Endodermal cell (in vitro differentiated cells): ENCODE measurements at places on chromosomes 5 and 9.

GRCh38 chr9:103323699-103324098 lies 328.6 kb downstream of the CYLC2 start:
- DNase-seq = no peak

DNA sequence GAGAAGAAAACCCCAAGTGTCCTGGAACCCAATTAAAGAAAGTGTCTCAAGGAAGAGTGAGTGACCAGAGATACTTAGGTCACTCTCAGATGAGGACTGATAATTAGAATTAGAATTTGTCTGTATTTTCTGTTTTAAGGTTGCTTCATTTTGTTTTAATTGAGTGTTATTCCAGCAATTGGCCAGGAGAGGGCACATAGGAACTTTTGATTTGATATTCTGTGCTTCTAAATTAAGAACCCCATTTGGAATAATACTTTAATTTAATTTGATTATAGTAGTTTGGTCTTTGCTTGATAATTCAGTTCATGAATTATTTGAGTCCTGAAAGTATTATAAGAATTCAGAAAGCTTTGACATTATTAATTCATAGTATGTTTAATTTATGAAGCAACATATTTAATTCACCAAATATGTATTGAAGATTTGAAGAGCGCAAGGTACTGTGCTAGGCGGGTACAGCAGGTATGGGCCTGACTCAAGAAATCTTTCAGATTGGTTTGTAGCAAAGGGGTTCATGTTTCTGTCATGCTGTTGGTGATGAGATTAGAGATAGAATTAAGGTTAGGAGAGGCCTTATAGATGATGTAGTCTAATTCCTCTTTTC lies 4.9 kb downstream of the MRPL22 start:
- no peak for DNase-seq

GRCh38 chr9:113587471-113588031 lies 124.0 kb downstream of the RGS3 start:
- DNase-seq = peak; percentile 90

DNA sequence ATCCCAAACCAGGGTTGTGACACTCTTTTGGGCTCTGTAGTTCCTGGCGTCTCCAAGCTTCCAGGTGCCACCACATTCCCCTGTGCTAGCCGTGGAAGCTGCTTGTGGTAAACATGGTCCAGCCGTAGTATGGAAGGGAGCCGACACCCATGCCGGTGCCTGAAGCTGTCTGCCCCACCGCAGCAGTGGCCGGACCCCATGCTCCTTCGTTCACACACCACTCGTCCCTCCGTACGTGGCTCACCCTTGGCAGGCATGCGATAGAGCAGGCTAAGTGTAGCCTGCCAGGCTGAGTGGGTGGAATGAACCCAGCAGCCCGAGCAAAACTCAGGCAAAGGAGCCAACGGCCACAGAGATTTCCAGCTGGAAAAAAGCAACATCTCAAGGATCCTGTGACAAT lies 2030.4 kb downstream of the EFNA5 start:
- no peak for DNase-seq

DNA sequence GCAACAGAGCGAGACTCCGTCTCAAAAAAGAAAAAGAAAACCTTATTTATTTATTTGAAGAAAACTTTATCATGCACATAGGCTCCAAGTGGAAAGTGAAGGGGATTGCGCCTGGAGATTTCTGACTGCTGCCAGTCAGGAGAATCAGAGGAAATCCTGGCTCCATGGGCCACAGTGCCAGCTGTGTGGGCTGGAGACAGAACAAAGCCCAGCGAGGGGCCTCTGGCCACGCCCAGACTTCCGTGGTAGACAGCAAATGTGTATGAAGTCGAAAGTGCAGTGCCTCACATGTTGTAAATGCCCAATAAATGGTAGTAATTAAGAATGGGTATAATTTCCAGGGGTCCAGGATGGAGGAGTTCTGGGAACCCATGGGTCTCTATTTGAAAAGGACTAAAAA lies 75.8 kb upstream of the WWC1 start:
- DNase-seq = no peak

- no peak for DNase-seq
These were observed 43.8 kb upstream of the CDK20 start for GRCh38 chr9:88018101-88018500.

DNA sequence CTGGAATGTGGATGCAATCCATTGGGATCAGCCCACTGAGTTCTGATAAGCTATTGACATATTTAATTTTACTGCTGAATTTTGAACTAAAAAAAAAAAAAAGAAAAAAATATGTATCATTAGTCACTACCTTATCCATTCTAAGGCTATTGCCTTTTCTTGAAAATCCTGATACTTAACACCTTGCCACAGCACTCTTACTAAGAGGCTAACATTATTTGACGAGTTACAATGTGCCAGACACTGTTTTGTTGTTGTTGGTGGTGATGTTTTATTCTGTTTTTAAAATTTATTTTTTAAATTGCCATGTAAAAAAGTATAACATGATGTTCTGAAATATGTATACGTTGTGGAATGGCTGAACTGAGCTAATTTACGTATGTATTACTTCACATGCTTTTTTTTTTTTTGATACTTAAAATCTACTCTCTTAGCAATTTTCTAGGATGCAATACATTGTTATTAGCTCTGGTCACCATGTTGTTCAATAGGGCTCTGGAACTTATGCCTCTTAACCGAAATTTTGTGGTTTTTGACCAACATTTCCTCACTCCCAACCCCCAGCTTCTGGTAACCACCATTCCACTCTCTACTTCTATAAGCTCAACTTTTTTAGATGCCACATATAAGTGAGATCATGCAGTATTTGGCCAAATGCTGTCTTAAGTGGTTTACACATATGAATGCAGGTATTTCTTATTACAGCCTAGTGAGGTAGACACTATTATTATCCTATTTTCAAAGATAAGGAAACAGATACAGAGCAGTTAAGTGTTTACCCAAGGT lies 134.8 kb upstream of the PCA3 start:
- no peak for DNase-seq

GRCh38 chr9:129944506-129945116 lies 98.4 kb downstream of the FNBP1 start:
- no peak for DNase-seq

DNA sequence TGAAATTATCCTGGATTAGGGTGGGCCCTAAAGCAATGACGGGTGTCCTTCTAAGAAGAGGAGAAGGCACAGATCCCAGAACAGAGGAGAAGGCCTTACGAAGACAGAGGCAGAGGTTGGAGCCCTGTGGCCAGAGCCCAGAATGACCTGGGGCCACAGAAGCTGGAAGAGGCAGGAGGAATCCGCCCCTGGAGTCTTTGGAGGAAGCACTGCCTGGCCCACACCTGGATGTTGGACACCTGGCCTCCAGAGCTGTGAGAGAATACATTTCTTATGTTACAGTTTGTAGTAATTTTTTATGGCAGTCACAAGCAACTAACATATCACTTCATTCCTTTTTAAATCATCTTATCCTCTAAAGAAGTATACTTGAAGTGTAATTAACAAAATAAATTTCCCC lies 8.5 kb downstream of the MRPL36 start:
- no peak for DNase-seq

- no peak for DNase-seq
These were observed 18.2 kb downstream of the ATP10B start for GRCh38 chr5:160833806-160834205.

DNA sequence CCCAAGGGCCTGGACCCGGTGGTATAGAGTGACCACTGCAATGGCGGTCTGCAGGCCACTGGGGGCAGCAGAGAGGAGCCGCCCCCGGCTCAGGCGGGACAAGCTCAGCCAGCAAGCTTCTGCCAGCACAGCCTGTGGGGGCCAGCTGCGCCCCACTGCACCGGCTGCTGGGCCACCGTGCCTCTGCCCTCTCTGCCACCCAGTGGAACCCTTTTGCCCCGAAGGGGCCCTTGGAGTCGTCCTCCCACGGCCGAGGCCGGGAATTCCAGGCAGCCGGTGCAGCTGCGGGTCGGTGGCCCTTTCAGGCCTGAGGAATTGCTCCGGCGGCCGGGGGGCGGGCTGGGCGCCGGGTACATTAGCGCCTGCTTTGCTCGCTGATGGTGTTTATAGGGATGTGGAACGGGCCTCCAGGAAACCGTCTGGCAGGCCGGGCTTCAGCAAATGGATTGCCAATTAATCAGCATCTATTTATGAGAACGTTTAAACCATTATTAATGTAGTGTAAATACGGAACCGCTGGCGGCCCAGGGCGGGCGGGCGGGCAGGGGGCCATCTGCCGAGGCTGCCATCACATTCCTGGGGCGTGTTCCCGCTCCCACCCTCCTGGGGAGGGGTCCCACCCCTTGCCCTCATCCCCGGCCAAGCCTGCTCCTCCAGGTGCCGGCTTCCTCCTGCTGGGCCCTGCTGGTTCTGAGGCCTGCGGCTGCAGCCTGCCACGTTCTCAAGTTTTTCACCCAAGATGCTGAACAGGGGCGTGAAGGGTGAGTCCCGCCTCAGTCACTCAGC lies 127.4 kb downstream of the BARX1 start:
- DNase-seq = peak; percentile 93

DNA sequence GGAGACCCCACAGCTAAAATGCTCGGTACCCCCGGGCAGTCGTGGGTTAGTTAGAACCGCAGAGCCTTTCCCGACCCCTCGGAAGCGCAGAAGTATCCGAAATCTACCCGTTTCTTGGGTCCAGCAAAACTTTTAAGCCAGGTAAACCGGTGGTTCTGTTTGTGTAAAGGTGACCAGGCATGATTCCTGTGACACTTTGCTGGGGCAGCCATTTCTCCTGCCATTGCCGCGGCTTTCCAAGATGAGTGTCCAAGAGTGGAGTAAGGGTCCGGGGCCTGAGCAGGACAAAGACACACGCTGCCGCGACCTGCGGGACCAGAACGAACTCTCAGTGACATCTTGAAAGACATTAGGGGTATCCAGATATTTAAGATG lies 655 bp downstream of the MARVELD2 start:
- peak; percentile 77 for DNase-seq

DNA sequence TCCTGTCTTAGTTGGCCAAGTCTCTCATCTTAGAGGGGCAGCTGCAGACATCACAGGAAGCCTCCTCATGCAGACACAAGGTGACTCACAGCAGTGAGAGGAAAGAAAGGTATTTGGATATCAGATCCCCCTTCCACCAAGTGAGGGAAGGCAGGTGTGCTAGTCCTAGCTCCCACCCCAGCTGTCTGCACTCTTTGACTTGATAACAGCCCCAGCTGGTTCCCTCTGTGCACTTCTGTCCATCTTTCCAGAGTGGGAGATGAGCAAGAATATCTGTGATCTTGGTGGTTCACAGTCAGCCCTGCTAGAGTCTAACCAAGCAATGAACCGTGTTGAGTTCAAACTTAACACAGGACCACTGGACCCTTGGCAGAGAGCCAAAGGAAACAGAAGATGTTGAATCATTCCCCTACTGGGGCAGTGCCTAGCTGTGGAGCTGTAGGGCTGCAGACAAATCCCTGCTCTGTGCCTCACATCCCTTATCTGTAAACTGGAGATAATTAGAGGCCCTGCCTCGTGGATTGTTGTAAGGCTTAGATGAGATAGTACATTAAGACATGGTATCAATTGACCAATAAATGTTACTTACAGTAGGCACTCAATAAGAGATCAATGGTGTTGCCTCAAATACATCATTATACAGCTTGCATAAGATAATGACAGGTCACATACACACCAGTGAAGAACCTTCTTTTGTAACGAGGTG lies 39.1 kb downstream of the SH3RF2 start:
- DNase-seq = no peak

- no peak for DNase-seq
These were observed 34.8 kb upstream of the IL31RA start for GRCh38 chr5:55816342-55816741.

DNA sequence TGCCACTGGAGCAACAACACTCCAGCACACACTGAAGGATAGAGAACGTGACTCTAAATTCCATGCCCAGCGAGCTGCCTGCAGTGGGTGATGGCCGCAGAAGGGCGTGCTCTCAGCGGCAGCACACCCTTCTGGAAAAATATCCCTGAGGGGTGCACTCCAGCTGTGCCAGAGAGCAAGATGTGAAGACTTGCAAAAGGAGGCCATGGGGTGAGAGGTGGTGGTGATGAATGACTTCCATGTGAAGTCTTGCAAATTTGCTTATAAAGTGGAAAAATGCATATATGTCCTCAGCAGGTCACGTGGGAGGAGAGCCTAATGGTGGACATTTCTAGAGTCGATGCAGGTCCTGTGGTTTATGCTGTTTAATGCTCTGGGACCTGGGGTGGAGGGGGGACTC lies 39.8 kb upstream of the COL5A1 start:
- DNase-seq = no peak

GRCh38 chr9:14372437-14373335 lies 58.7 kb upstream of the NFIB start:
- peak; percentile 88 for DNase-seq

- DNase-seq = no peak
These were observed 76.0 kb downstream of the VAV2 start for GRCh38 chr9:133916159-133916541.

DNA sequence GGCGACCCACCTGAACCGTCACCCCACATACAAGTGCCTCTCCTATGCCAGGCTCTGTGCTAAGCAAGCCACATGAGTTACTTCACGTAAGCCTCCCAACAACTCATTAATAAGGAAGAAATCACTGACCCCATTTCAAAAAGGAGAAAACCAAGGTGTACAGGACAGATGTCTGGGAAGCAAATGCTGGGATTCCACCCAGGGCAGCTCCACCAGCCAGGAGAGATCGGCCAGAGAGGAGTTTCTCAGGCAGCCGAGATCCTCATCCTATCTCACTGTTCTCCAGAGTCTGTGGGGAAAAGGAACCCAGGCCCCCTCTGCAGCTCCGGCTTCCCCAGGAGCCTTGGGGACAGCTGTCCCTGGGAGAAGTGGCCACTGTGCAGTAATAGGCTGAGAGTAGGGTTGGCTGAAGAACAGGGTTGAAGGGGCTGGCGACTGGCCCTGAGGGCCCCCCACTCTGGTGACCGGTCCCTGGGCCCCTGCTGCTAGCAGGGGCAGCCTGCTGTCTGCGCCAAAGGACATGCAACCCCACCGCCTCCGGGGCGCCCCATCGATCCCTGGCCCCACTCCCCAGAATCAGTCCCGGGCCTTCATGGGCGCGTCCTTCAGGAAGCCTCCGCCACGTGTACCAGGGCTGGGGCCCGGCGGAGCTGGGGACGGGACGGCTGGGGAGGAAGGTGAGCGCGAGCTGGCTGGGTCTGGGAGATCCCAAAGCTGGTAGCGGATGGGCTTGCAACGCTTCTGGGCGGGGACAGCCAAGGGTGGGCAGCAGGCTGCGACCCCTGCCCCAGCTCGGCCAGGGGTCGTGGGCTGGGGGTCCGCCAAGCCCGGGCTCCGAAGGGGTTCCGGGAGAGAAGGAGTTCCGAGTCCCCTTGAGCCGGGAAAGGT lies 44.1 kb upstream of the STXBP1 start:
- DNase-seq = peak; percentile 82

DNA sequence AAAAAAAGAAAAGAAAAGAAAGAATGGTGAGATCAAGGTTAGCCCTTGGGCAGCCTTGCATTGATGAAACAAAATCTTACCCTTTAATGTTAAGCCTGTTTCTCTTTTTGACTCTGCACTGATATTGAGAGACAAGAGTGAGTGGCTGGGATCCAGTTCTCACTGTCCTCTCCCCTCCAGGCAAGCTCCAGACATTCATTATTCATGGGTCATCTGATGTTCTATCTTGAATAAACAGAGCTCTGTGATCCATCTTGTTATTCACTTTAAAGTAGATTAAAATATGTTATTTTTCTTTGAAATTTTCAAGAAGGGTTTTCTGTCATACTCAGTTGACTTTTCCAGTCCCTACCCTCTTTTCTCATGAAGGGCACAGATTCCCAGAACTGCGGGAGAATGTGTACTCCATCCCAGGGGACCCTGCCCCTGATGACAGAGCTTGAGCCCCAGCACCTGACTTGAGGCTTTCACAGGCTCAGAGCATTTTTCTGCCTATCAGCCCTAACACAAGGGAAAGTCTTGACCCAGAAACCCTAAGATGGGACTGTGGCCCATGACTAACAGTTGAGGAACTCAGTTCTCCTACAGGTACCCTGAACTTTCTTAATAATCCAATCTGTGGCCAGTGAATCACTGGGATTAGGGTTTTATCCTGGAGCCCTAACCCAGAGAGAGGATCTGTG lies 24.1 kb downstream of the ACTL7B start:
- DNase-seq = no peak
